ENCODE measurements at places on chromosomes 6 and 20. TPM values are rescaled to one million over a fixed set of nuclear protein-coding genes. Genes with fewer than 3 reads are reported as not detected.

DNA sequence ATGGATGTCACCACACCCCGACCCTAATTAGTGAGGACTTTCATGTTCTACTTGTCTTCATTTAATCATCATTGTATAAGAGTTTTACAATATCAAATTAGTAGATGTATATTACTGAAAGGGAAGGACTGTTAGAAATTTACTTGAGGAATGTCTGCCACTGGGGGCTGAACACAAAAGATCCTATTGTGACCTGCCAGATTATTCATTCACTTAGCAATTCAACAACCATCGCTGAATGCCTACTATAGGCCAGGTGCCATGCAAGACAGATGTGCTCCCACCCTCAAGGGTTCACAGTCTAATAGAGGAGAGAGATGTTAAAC, 8.0 kb upstream of the RBCK1 start:
- H3K27ac ChIP-seq: no peak overlapping the region
- H3K4me1 ChIP-seq: peaks cover 4% of the 10 kb centered on the region
- H3K4me3 ChIP-seq: no peak overlapping the region
- no peak for DNase-seq
- no peaks in the 10 kb centered on the region for H3K27me3 ChIP-seq

- H3K27ac ChIP-seq: peak overlapping the region; percentile 50
- H3K27me3 ChIP-seq: no peaks in the 10 kb centered on the region
- H3K36me3 ChIP-seq: no peaks in the 10 kb centered on the region
- no peak for DNase-seq
Measured at GRCh38 chr6:15369838-15370237, 124.0 kb downstream of the JARID2 start.

GRCh38 chr6:149729824-149730223, 11.9 kb upstream of the LATS1 start:
- no peak for DNase-seq
- no peaks in the 10 kb centered on the region for H3K27me3 ChIP-seq
- H3K36me3 ChIP-seq: peaks cover 28% of the 10 kb centered on the region
- H3K4me1 ChIP-seq: no peaks in the 10 kb centered on the region
- H3K27ac ChIP-seq: no peak overlapping the region

- peaks cover 37% of the 10 kb centered on the region for H3K4me1 ChIP-seq
- no peaks in the 10 kb centered on the region for H3K36me3 ChIP-seq
- H3K4me3 ChIP-seq: no peak overlapping the region
Measured at GRCh38 chr6:44650495-44650894, 263.0 kb downstream of the CDC5L start.

The EDN1 gene
- total RNA-seq: 13.2 TPM

The GLP1R gene
- not detected for total RNA-seq

The CAGE1 gene
- 0.19 TPM for total RNA-seq

The AARS2 gene
- 13.2 TPM for total RNA-seq

All from osteocyte (in vitro differentiated cells).